ENCODE measurements at places on chromosomes 6 and 20.

GRCh38 chr20:2919518-2920245 lies 46.4 kb downstream of the PTPRA start:
- DNase-seq: no peak

GRCh38 chr6:112225691-112226090 lies 28.7 kb downstream of the LAMA4 start:
- no peak for DNase-seq

GRCh38 chr20:43571771-43572170 lies 12.9 kb downstream of the SGK2 start:
- DNase-seq: no peak

GRCh38 chr20:10590950-10591671 lies 82.7 kb downstream of the JAG1 start:
- DNase-seq: no peak

DNA sequence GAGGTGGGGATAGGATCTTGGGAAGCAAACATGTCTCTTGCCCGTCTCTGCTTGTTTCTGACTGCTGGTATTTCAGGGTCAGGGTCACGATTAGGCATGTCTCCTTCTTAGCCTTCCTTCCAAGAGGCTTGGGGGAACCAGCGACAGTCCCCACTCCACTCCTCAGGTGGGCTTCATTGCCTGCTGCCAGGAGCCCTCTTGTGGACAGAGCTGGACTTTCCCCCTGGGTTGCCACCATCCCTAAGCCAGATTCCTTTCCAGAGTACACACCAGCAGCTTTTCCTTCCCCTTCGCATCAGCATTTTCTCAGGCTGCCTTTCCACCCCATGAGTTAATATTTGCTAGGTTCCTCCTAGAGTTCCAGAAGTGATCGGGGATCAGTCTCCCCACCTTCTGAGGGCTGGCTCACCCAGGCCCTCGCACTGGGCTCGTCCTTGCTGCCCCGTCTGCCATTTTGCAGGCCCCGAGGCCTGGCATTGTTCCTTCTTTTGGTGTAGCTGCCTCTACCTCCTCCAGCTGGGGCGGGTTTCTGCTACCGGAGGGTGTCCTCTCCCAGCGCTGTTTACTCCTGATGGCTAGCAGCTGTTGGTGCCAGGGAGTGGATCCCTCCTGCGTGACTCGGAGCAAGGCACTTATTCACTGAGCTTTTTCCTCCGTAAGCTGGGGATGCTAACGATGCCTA lies 8.8 kb upstream of the C20orf144 start:
- no peak for DNase-seq

- DNase-seq: no peak
These were observed 32.0 kb upstream of the TBC1D22B start for GRCh38 chr6:37225350-37226169.

DNA sequence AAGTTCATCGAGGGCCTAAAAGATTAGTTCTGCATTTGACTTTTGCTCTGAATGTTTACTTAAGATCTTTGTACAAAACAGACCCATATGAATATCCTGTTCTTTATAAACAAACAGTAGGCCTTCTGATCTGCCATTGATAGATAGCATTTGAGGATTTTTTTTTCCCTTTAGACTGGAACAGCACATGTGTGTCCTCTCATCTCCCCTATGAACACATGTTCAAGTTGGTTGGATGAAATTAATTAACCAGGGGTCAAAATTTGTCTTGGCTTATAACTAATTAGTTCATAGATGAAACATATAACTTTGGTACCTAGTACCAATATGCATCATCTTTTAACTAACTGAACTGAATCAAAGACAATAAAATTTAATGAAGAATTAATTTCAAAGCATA lies 81.3 kb downstream of the AK9 start:
- DNase-seq: no peak

DNA sequence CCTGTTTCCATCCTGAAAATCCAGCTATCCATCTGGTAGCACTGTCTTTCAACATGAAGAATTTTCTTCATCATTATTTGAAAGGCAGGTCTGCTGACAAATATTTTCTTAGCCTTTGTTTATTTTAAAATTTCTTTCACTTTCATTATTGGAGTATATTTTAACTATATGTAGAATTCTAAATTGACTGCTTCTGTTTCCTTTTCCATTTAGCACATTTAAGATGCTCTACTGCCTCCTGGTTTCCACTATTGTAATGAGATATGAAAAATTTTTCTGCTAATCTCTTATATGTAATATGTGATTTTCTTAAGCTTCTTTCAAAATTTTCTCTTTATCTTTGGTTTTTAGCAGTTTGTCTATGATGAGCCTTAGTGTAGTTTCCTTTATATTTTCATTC lies 97.3 kb downstream of the TBC1D32 start:
- no peak for DNase-seq

DNA sequence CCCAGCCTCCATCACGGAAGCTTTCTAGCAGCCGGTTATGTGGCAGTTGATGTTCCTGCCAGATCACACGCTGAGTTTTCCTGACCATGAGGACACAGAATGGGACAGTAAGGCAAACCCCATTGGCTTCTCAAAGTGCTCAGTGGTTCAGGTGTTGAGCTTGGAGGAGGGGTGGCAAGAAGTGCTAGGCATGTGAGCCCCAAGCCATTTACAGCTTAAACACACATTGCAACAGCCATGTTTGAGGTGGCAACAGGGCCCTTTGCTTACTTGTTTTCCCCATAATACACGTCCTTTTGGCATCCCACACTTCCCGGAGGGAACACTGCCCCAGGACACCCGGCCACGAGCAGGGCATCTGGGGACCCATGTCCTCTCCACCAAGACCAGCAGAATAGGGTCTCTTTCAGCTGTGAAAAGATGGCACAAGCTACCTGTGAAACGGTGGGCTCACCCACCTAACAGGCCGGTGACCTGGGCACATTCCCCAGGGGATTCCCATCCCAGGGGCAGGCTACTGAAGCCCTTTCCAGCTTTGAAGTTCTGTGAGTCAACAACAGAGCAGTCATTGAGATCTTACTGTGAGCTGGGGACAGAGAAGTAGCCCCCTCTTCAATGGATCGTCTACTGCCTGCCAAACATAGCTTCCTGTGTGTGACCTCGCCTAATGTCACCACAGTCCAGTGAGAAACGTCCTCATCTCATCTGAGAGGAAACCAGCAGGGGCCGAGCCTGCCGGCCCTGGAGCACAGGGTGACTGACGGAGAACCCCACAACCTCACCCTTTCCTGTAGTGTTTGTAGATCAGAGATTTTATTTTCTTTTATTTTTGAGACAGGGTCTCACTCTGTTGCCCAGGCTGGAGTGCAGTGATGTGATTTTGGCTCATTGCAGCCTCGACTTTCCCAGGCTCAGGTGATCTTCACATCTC lies 4.0 kb upstream of the TLDC2 start:
- no peak for DNase-seq

DNA sequence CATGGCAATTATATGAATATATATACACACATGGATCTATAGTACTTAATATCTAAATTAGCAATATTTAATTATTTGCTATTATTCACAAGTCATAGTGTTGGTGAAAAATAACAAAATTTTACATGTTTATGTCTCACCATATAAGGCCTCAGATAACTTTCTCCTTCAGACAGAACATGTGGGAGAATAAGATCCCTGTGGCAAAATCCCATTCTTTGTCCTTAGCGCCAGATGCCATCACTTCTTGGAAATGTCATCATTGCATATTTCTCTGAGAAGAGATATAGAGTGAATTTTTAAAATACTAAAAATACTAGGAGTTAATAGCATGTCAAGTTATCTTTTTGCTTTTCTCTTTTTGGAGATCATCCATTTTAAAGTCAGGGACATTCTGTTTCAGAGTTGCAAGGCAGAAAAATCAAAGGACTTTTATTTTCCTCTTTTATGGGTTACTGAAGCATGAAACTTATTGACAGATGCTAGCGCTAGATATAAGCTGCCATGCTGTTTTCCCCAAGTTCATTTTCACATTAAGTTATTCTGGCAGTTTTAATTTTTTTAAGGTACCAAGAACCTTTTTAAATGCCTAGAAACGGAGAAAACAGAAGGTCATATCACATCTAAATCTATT lies 30.4 kb upstream of the STXBP5 start:
- DNase-seq: no peak
